ENCODE measurements at places on chromosomes 5 and 9.
A peak's percentile ranks its signal among the peaks of the same experiment; 100 is the strongest.

GRCh38 chr9:109381011-109381729, 60.3 kb upstream of the EPB41L4B start:
- no peak for DNase-seq

- DNase-seq: no peak
These were observed 1.3 kb downstream of the PHYHD1 start for GRCh38 chr9:128921881-128922763.

DNA sequence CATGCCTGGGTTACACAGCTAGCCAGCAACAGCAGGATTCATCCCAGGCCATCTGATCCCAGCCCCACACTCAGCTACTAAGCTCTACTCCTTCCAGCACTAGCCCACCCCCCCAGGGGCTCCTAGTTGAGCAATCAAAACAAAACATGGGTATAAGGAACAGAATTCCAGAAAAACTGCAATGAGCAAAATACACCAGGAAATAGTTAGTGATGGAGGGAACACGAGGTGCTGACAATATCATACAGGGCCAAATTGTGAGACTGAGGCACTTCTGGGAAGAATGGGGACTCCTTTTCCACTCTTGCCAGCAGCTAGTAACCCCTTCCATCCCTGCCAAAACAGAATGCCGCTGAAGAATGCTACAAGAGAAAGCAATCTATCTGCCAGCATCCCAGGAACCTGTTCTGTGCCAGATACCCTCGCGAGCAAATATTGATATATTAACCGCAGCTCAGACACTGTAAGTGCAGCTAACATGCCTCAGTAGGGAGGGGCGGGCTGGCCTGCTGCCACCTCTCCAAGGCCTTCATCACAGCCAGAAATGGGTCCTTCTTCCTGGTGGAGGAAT, 161.4 kb downstream of the SLIT3 start:
- DNase-seq: no peak

DNA sequence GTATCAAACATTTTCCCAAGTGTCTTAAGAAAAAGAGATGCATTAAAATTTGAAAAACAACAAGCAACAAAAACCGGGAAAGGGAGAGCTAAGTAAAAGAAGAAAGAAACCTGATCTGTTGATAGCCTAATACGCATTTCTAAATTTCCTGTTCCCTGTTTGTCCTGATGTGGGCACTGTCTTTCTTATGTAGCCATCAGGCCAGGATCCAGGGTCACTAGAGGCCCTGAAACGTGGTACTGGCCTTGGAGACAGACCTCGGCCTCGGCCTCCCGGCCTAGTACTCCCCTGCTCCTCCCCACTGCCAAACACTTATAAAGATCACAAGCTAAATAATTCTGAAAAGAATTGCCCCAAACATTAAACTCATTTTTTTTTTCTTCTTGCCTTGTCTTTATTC, 547.2 kb downstream of the IRX1 start:
- no peak for DNase-seq

- DNase-seq: no peak
These were observed 21.0 kb upstream of the ERAP2 start for GRCh38 chr5:96855031-96855872.

GRCh38 chr9:6758498-6759184, 868 bp downstream of the KDM4C start:
- DNase-seq: peak; percentile 18

DNA sequence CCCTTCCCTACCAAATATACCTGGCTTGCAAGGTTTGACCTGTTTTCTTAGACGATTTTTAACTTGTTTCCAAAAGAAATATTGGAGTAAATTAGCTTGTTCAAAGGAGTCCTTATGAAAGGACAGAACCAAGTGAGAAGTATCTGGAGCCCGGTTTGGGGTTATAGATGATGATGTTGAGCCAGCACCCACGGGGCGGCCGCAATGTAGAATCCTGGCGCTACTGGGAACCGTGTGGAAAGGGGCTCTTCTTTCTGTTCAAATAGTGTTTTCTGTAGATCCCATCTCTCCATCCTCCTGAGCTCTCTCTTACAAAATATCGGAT, 517 bp upstream of the EXOSC2 start:
- no peak for DNase-seq

DNA sequence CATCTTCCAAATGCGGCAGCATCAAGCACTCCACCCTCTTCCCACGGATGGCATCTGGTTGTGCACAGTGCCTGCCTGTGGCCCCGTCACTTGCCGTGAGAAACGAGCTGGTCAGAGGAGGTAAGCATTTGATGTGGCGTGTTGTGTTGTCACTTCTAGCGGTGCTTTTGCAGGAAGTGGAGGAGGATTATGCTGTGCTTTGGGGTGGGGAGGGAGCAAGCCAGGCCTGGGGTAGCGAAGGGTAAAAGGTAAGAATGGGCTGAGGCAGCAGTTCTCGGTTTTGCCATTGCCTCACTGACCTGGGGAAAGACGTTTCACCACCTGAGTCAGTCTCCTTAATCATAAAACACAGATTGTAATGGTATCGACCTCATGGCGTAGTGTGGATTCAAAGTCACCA, 2.3 kb upstream of the POMT1 start:
- DNase-seq: peak; percentile 48

DNA sequence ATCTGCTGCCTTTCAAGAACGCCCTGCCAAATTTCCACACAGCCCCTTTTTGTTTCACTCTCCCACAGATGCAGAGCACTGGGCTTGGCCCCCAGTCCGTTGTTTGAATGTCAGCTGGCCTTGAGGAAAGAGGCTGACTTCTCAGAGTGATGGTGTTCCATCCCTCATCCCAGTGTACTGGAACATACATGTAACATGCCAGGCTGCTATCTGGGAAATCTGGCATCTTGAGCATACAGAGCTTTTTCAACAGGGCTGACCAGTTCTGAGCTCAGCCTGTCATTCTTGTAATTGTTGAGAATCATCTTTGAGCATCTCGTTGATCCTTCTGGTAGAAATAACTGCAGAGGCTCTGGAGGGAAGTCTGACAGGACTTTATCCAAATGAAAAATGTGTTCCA, 2.8 kb downstream of the GALNT10 start:
- no peak for DNase-seq

- no peak for DNase-seq
These were observed 52.8 kb upstream of the SLC44A1 start for GRCh38 chr9:105191508-105192121.

DNA sequence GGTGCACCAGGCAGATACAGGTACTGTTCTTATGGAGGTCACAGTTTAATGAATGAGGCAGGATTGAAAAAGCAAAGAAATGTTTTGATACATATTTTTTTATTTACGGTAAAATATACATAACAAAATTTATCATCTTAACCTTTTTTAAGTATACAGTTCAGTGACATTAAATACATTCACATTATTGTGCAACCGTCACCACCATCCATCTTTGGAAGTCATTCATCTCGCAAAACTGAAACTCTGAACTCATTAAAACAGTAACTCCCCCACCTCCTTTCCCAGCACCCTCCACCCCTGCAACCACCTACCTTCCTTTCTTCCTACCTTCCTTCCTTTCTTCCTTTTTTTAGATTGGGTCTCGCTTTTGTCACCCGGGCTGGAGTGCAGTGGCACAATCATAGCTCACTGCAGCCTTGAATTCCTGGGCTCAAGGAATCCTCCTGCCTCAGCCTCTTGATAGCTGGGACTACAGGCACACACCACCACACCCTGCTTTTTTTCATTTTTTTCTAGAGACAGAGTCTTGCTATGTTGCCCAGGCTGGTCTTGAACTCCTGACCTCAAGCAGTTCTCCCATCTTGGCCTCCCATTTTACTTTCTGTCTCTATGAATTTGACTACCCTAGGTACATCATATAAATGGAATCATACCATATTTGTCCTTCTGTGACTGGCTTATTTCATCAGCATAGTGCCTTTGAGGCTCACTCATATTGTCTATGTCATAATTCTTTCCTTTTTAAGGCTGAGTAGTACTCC, 22.5 kb upstream of the PSD2 start:
- no peak for DNase-seq

DNA sequence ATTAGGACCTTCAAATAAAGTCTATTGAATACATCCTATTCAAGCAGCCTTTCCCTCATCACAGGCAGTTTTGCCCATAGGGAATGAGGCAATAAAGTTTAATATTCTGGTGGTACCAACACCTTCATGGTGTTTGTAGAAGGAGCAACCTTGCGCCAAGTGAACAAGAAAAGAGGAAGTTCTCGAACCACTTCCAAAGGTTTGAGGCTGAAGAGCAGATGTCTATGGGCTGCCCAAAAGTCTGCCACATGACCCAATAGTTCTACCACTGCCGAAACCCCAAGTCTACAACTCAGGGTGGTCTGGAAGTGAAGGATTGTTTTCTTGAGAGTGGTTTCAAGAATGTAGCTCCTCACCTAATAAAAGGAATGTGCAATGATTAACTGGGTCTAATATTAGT, 123.1 kb downstream of the NPR3 start:
- DNase-seq: no peak

DNA sequence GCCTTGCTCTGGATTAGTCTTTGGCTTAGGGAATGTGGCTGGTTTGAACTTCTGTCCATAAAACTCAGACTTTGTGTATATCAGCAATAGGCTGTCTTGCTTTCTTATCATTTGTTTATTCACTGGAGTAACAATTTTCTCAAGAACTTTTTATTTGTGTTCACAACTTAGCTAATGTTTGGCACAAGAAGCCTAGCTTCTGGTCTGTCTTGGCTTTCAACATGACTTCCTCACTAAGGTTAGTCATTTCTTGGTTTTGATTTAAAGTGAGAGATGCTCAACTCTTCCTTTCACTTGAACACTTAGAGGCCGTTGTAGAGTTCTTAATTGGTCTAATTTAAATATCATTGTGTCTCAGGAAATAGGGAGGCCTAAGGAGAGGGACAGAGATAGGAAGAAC, 4.9 kb downstream of the FBXO38 start:
- no peak for DNase-seq

DNA sequence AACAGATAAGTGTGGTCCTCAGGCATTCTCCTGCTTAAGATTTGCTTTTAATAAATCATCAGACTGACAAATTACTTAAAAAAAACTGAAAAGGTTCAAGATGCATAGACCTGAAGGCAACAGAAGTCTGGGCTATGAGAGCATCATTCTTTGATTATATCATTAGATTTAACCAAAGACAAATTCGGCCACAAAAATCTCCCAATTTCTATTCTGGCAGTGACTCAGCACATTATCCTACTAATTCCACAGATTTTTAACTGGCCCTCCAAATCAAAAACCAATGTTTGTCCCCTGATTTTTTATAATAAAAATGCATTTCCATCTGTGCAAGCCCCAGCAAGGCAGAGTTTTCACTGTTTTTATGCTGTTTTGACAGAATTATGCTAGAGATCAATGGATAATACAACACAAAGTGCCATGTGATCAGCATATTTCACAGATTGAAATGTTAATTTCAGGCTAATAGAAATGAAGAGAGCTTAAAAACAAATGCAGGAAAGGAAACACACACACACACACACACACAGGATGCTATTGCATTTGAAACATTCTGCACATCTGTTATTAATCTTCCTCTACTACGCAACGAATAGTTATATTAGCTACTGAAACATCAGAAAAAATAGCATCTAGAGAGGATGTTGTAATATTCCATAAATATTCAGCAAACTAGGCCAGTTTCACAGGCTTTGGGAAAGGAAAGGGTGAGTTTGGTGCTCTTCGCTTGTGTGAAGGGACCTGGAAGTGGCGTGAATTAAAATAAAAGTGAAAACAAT, 177.6 kb upstream of the ST8SIA4 start:
- no peak for DNase-seq

GRCh38 chr5:102975457-102976182, 144.3 kb downstream of the GIN1 start:
- DNase-seq: no peak

- DNase-seq: no peak
These were observed 185.5 kb upstream of the FGF10 start for GRCh38 chr5:44574678-44575077.

DNA sequence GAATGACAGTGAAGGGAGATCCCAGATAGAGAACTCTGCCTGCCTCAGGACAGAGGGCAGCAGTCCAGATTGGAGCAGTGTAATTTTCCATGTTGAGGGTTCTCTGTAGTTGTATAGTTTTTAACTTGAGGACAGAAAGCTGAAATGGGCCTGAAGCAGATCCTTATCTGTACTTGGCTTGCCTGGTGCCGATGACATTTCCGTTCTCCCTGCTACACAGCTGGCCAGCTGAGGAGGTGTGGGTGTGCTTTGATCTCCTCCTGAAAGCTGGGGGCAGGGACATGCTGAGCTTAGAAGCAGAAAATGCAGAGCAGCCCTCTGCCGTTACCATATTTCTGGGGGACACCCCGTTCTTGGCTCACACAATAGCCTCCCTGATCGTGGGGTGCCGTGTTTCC, 10.5 kb downstream of the GLRX start:
- no peak for DNase-seq

GRCh38 chr5:151254556-151254955, 1.6 kb downstream of the GM2A start:
- DNase-seq: no peak

- DNase-seq: no peak
These were observed 144.4 kb upstream of the FSTL4 start for GRCh38 chr5:133756756-133757155.

- no peak for DNase-seq
These were observed at the start of gene CMYA5 for GRCh38 chr5:79689541-79690466. Gene CMYA5 (plus strand): TSS chr5:79689836. CDS start chr5:79689908, 72 bp downstream.

GRCh38 chr9:137694962-137695875, 76.4 kb downstream of the EHMT1 start:
- no peak for DNase-seq

GRCh38 chr5:150285114-150285513, 4.5 kb downstream of the CAMK2A start:
- DNase-seq: no peak

DNA sequence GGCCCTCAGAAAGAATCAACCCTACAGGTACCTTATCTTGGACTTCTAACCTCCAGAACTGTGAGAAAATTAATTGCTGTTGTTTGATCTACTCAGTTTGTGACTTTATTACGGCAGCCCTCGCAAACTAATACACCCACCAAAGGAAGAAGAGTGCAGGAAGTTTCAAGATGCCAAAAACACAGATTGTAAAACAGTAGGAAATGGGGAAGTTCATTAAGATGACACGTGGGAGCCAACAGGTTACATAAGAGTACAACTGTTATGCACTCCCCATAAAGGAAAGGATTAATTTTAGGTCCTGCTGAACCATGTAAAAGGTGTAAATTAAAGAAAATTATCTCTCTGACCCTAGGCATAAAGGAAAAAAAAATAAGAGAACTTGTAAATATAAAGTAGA, 294.3 kb downstream of the EPB41L4A start:
- DNase-seq: no peak

- DNase-seq: no peak
These were observed 48.4 kb upstream of the DAB2IP start for GRCh38 chr9:121603028-121603427.

GRCh38 chr9:122134822-122135528, 24.6 kb downstream of the NDUFA8 start:
- DNase-seq: no peak

DNA sequence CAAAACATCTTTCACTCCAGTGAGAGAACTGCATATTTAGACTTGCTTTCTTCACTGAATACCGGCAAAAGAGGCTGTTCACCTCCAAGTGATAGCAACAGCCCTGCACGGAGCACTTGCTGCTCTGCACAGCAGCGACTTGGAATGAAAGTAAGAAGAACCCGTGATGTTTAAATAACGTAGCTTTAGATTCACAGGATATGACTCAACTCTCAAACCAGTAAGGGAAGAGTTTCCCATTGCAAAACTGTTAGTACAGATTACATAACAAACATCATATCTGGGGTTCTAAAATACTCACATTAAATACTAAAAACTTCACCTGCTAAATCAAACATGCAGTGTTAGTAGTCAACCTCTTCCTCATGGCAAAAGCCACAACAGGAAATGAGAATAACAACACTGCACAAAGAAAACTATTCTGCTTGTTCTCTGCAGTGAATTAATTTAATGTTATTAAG, 203.4 kb downstream of the MCTP1 start:
- no peak for DNase-seq

GRCh38 chr9:76369583-76369982, 24.6 kb downstream of the RFK start:
- no peak for DNase-seq

Measured in stimulated activated CD8-positive, alpha-beta memory T cell treated with anti-CD3 and anti-CD28 coated beads, Interleukin-4, amount 100 ng/mL, for 4 hours (primary cell).